ENCODE measurements at places on chromosomes 1 and 21.

DNA sequence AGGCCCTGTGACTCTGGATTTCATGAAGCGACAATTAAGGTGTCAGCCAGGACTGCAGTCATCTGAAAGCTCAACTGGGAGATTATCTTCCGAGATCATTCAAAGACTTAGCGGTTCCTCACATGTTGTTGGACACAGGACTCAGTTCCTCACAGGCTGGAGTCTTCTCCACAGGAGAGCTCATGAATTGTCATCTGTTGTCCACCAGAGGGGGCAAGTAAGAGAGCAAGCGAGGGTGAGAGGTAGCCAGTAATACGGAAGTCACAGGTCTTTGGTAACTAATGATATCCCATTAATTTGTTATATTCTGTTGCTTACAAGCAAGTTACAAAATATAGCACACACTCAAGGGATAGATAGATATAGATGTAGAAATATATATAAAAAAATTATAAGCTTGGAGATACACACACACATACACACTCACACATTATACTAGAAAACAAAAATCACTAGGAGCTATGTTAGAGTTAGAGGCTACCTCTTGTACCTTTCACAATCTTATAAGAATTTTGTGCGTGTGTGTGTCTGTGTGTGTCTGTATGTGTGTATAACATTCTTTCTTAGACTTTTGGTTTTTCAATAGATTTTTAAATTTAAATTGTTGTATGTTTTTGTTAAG lies 1695.3 kb downstream of the BRINP3 start:
- DNase-seq: no peak

DNA sequence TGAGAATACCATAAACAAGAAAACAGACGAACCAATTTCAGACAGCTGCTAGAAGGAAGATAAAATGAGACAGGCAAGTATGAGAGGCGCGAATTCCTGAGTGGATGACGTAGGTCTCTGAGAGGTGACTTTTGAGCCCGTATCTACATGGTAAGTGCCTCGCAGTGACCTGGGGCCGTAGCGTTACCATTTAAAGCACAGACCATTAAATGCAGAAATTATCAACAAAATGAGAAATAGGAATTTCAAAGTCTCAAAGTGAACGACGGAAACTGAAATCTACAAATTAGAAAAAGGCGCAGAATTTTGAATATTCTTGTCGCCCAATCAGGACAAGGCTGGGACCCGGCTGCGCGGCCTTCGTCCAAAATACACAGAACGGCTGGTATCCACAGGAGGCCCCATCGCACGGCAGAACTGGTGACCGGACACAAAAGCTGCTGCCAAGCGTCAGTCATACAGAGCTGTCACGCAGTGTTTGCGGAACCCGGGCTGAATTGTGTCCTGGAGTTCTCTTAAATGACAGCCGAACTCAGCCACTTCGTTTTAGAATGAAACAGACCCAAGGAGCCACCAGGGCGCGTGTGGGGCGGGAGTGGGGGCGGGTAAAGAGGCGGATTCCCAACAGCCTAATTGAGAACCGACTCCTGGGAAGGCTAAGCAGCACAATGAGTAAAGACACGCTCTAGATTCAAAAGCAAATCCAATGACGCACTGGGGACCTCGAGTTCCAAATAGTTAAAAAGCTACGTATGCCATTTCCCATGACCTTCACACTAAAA lies 13.8 kb upstream of the BOLA1 start:
- peak; percentile 96 for DNase-seq

DNA sequence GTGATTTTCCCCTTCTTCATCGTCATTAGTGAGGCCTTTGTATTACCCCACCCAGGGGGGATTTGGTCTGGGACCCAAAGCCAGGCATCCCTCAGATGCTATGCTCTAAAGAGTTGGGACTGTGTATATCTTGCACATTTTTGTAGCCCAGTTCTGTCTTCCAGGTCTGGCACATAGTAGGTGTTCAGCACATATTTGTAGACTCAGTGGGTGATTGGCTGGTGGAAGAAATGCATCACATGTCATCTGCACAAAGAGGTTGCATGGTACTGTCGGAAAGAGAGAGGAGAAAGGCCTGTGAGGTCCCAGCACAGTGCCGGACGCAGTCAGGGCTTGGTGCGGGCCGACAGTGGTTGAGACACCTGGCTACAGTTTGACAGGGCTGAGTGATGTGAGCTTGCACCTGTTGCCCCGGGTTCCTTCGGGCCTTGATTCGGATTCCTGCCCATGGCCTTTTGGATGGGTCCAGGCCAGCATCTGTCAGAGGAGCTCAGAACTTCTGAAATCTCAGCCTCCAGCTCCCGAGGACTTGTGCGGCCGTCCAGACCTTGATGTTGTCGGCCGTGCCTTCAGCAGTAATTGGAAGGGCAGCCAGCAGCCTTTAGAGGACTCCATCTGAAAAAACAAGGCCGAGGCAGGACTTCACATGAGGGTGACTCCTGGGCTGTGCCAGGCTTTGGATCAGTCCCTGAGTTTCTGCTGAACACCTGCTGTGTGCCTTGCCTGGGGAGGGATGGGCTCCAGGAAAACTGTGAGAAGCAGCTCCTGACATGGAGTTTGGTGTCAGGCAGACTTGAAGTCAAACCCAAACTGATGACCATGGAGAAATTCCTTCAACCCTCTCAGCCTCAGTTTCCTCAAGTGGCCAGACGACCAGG lies 40.9 kb upstream of the PADI1 start:
- DNase-seq: no peak

DNA sequence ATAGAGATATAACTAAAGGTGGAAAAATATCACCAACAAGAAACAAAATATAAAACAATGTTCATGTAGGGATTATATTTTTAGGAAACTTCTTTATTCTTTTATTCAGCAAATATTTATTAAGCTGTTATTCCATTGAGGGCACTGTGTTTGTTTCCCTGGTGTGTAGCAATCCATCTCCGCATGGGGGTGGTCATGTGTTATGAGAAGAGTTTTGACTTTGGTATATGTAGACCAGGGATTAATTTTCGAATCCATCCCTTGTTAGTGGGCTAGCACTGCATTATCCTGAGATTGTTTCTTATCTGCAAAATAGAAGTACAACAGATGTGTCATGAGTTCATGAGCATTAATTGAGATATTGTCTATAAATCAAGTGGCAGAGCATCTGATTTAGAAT lies 190.2 kb upstream of the LRRC7 start:
- no peak for DNase-seq

DNA sequence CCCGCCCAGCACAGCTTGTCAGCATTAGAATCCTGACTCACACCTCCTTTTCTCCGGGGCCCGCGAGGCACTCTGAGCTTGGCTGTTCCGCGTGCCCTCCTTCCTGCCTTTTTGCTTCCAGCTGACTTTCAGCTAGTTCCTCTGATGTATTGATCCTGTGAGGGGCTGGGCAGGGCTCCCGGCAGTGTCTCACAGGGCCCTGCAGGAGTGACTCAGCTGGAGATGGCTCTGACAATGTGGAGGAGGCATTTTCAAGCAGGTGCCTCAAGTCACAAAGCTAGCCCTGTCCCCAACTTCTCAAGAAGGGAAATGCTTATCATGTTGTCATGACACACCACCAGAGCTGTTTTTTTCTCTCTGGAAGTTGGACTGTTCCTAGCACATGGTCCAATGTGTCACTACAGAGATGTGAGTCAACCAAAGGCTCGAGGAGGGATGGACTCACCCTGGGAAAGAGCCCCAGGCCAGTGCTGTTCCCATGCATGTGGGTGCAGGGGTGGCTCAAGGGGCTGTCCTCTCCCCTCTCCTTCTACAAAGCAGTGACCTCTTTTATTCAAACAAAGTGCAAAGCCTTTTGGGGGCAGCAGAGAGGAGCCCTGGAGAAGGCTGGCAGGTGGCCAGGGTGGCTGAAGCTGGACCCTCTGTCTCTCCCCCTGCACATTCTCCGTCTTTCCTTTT lies 30.6 kb downstream of the SYT6 start:
- no peak for DNase-seq

DNA sequence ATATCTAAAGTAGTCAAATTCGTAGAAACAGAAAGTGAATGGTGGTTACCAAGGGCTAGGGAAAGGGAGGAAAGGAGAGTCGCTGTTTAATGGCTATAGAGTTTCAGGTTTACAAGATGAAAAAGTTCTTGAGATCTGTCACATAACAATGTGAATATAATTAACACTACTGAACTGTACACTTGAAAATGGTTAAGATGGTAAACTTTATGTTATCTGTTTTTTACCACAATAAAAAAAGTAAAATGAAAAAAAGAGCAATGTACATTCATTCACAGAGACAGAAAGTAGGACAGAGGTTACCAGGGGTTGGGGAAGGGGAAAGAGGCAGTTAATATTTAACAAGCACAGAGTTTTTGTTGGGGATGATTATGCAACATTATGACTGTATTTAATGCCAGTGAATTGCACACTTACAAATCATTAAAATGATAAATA lies 53.3 kb upstream of the SEC16B start:
- no peak for DNase-seq

- DNase-seq: no peak
Observed at GRCh38 chr1:161718559-161719324, 2.6 kb upstream of the FCRLB start.

- no peak for DNase-seq
Observed at GRCh38 chr1:90344963-90345730, 350.2 kb downstream of the ZNF326 start.

DNA sequence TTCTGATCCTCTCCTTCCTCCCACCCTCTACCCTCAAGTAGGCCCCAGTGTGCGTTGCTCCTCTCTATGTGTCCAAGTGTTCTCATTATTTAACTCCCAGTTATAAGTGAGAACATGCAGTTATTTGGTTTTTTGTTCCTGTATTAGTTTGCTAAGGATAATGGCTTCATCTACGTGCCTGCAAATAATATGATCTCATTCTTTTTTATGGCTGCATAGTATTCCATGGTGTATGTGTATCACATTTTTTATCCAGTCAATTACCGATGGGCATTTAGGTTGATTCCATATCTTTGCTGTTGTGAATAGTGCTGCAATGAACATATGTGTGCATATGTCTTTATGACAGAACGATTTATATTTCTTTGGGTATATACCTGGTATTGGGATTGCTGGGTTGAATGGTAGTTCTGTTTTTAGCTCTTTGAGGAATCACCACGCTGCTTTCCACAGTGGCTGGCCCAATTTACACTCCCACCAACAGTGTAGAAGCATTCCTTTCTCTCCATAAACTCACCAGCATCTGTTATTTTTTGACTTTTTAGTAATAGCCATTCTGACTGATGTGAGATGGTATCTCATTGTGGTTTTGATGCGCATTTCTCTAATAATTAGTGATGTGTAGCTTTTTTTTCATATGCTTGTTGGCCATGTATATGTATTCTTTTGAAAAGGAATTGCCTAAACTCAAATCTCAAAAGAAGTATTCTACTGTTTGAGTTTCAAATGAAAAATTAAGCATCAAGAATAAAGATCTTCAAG lies 116.9 kb downstream of the ETS2 start:
- no peak for DNase-seq

- no peak for DNase-seq
Observed at GRCh38 chr1:54926970-54927369, 40.0 kb upstream of the DHCR24 start.

DNA sequence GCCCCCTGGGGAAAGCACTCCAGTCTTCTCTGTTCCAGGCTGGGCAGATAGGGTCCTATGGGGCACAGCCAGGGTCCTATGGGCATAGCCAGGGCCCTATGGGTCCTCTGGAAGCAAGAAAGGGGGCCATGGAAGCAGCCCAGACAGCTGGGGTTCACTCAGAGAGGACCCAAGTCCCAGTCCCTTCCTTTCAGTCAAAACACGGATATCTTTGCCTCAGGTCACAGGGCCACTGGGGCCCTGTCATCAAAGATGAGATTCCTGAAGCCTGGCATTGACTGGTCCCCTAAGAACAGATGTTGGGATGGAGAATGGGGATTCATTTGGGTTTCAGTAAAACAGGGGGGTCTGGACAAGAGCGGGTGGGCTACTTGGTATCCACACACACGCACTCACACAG lies 8.5 kb downstream of the IGSF8 start:
- no peak for DNase-seq

GRCh38 chr1:31596737-31597097 lies 20.4 kb downstream of the TINAGL1 start:
- no peak for DNase-seq

GRCh38 chr1:162697140-162697895 lies 65.1 kb downstream of the DDR2 start:
- no peak for DNase-seq

DNA sequence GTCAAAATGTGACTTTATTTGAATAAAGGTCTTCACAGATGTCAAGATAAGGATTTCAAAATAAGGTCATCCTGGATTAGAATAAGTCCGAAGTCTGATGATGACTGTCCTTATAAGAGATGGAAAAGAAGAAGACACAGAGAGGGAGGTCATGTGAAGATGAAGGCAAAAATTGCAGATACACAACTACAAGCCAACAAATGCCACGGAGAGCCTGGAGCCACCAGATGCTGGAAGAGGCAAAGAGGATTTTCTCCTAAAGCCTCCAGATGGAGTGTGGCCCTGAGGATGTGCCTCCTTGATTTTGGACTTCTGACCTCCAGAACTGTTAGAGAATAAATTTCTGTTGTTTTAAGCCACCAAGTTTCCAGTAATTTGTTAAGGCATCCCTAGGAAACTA lies 31.2 kb downstream of the SLAMF1 start:
- no peak for DNase-seq

DNA sequence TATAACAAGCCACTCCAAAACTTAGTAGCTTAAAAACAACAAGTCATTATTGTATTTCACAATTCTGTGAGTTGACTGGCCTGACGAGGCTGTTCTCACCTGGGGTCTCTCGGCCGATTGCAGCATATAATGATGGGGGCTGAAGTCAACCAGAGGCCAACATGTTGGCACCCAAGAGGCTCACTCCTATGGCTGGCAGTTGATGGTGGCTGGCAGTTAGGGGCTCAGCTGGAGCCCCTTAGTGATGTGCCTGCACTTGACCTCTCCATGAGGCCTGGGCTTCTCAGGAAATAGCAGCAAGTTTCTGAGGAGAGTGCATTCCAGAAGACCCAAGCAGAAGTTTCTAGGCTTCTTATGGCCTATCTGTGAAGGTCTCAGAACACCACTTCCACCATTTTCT lies 459.4 kb downstream of the NPHP4 start:
- DNase-seq: no peak

GRCh38 chr1:61149010-61149860 lies 66.9 kb downstream of the NFIA start:
- no peak for DNase-seq

GRCh38 chr1:222643606-222643937 lies 25.7 kb downstream of the MIA3 start:
- DNase-seq: no peak

All from ascending aorta (tissue), 2 donors.